ENCODE measurements at places on chromosomes 13 and 19.

GRCh38 chr13:111904701-111905608 is 162.0 kb upstream of the SOX1 start:
- DNase-seq = no peak

- no peak for DNase-seq
Observed at GRCh38 chr19:46180701-46181387, 32.8 kb downstream of the IGFL2 start.

DNA sequence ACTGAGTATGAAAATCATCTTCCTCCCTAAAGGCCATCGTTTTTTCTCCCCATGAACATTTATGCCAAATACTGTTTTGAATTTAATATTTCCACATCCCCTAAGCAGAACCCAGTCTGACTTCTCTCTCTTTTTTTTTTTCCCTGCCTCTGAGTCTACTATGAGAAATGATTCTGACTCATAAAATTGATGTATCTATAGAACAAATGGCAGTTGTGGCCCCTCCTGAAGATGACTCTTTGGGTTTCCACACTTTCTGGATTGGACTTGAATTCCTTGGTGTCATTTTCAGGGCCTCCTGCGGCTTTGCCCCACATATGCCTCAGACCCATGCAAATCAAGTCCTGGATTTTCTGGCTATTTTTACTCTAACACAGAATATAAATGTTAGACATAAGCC is 22.7 kb upstream of the NAXD start:
- DNase-seq = no peak

DNA sequence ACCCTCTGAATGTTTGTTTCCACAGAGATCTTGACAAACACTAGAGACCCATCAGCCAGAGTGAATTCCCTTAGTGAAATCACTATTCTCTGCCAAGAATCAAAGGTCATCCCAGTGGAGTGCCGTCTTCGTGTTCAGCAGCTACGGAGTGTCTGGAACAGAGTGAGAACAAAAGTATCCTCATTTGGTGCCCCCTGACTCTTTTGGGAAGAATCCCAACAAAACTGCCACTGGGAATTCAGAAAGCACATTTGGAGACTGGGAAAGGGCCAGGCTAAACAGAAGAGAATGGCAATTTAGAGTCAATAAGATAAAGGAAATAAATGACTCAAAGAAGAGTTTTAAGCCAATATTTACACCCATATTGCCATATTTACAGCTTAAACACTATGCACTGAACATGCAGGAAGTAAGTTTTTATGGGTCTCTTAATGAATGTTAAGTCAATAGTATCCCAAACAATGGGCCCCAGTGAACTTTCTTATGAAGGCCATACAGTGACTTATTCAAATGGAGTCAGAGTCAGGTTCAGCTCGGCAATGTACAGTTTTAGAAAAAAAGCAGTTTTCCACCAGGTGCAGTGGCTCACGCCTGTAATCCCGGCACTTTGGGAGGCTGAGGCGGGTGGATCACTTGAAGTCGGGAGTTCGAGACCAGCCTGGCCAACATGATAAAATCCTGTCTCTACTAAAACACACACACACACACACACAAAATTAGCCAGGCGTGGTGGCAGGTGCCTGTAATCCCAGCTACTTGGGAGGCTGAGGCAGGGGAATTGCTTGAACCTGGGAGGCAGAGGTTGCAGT is 392.6 kb downstream of the KLF5 start:
- no peak for DNase-seq

GRCh38 chr19:46718934-46719622 is 2.2 kb upstream of the PRKD2 start:
- no peak for DNase-seq

DNA sequence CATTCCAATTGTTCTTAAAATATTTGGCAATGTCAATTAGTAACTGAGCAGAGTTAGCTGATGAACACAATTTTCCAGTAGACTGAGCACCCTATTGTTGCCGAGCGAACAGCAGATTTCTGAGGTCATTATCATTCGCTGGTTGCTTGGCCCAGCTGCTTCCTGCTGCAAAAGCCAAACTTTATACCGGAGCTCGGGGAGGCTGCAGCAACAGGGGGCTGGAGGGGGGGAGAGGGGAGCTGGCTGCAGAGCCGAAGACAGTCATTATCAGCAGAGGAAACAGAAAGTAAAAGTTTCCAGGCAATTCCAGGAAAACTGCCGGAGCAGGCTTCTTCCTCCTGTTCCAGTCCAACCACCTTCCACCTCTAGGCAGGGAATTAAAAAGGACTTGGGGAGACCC is 77.9 kb downstream of the ZNF536 start:
- DNase-seq = no peak

GRCh38 chr19:1364070-1364704 is 19.5 kb upstream of the NDUFS7 start:
- DNase-seq = no peak

GRCh38 chr13:66128692-66129269 is 1101.4 kb downstream of the PCDH9 start:
- DNase-seq = no peak

GRCh38 chr19:12838886-12839756 is 806 bp downstream of the MAST1 start:
- DNase-seq = no peak

All from activated CD4-positive, CD25-positive, alpha-beta regulatory T cell treated with anti-CD3 and anti-CD28 coated beads, Interleukin-2, amount 50 U/mL, for 72 hours (primary cell).